Breast epithelium (tissue), 4 donors: ENCODE measurements at places on chromosomes 1 and 21.
A peak's percentile ranks its signal among the peaks of the same experiment; 100 is the strongest.

GRCh38 chr1:184982002-184982954, 8.0 kb upstream of the NIBAN1 start:
- DNase-seq: peak; percentile 80

GRCh38 chr21:34936883-34937563, 112.1 kb downstream of the RUNX1 start:
- DNase-seq: no peak

GRCh38 chr21:27339902-27340301, 373.0 kb upstream of the ADAMTS5 start:
- DNase-seq: no peak

GRCh38 chr1:171352554-171352953, 38.6 kb downstream of the FMO4 start:
- DNase-seq: no peak

- DNase-seq: no peak
Measured at GRCh38 chr1:62276791-62277190, 42.4 kb downstream of the KANK4 start.

DNA sequence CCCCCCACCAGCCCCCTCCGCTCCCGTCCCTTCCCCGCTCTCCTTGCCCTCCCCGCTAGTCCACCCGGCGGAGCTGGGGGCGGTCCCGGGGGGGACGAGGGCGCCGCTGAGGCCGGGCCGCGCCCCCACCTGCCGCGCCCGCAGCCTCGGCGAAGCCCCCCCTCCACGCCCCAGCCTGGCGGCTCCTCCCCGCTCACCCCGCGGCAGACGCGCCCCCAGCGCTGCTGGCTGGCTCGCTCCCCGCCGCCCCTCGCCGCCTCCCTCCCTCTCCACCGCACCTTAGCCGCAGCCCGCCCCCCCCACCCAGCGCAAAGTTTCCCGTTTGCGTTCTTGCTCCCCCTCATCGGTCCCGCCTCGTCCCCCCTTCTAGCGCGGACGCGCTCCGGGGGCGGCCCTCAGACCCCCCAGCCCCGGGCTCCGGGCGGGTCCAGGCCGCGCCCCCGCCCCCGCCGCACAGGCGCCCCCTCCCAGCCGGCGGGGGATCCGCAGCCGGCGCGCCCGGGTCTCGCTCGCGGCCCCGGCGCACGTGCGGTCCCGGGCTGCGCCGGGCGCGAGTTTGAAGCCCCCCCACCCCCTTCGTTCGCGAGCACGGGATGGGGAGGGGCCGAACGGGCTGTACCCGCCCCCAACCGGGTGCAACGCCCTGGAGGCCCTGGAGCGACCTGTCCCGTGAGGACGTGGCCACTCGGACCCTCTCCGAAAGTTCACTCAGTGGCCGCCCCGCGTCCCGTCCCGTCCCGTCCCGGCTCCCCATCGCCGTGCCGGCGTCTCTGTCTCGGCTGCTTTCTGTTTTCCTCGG, 623 bp downstream of the PTPRF start:
- no peak for DNase-seq

GRCh38 chr21:37294679-37295078, 27.5 kb upstream of the VPS26C start:
- no peak for DNase-seq

- no peak for DNase-seq
Measured at GRCh38 chr1:1569341-1569740, 5.3 kb downstream of the SSU72 start.

- no peak for DNase-seq
Measured at GRCh38 chr1:247111259-247111699, 7.1 kb upstream of the ZNF669 start.

GRCh38 chr1:26516987-26517765, 12.4 kb upstream of the RPS6KA1 start:
- no peak for DNase-seq

DNA sequence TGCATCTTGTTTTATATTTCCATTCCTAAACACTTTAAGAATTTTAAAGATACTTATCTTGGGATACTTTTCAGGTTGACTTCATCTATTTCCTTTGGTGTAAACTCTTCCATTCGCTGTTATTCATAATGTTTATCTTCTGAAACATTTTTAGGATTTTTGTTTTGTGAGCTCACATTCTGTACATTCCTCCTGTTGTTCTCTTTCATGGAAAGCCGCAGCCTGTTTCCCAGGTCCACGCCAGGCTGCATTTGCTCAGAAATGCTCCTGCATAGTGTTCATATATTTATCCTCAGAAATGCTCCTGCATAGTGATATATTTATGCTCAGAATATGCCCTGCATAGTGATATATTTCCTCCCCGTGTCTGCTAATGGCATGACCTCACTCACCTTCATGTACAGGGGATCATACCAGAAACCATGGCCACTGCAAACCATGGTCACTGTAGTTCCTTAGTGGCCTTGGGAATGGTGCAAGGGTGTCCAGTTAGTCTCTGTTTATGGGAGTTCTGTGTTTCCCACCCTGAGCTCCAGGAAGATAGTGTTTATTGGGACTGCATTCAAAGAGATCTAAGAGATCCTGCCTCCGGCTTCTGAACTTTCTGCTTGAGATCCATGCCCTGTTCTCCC, 153.9 kb upstream of the GREM2 start:
- DNase-seq: no peak

GRCh38 chr21:44076316-44076715, 30.9 kb upstream of the PWP2 start:
- no peak for DNase-seq

DNA sequence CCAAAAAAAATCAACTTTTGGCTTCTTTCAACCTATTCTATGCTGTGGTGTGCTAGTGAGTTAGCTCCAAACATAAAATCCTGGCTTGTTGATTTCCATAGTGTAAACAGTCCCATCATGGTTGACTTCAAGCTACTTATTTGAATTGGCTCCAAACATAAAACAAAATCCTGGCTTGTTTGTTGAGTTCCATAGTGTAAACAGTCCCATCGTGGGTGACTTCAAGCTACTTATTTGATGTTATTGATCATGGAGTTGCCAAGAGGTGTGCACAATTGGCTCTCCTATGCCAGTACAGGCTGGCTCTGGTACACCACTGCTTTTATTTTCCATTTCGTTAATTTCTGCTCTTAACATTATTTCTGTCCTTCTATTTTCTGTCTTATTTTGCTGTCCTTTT, 1.8 kb upstream of the COA6 start:
- DNase-seq: no peak

DNA sequence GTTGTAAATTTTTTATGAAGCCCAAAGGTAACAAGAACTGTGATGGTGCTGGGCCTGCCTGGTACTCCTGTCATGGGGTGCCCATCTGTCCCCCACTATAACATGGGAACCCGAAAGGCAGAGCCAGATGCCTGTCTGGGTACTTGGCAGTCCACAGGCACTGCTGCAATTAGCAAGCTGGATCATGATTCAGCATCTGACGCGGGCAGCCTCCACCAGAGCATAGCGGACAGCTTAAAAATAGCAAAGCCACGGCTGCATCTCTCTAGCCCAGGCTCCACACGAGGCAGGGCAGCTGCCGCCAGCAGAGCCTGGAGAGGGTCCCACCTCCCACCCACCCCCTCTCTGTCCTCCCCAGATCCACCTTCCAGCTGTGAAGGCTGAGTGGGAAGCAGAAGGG, 22.9 kb downstream of the SUSD4 start:
- DNase-seq: no peak

GRCh38 chr1:150386592-150386991, 22.6 kb downstream of the RPRD2 start:
- no peak for DNase-seq

GRCh38 chr1:214205053-214205452, 75.9 kb upstream of the SMYD2 start:
- no peak for DNase-seq

DNA sequence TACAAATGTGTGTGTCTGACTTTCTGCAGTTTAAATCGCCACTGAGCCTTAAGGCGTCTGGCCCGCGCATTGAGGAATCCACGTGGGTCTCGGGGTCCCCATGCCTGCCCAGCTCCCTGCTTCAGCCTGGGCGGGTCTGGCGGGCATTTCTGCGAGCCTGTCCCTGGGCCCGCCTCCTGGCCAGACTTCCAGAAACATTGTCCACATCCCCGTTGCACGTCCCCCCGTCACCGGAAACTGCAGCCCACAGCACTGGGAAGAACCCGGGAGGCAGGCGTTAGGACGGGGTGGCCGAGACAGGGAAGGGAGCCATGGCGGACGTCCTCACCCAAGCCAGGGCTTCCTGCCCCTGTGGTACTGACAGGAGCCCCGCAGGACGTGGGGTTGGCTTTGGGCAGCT, 113.1 kb upstream of the COL6A1 start:
- peak; percentile 25 for DNase-seq

DNA sequence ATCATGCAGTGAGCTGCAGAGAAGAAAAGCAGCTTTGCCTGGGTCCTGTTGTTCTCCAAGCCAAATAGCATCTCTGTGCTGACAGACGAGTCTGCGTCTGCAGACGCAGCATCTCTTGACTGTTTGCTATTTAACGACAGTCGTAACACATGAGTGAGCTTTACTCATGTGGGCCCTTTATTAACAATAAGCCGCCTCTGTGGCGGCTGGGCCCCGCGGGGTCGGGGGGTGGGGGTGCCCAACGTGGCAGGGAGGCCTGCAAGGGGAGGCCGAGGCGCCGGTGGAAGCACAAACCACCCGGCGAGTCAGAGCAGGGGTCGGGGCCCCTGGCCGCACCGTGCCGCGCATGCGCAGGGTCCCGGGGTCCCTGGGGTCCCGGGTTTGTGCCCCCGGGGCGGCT, 435.1 kb downstream of the KIF26B start:
- no peak for DNase-seq

DNA sequence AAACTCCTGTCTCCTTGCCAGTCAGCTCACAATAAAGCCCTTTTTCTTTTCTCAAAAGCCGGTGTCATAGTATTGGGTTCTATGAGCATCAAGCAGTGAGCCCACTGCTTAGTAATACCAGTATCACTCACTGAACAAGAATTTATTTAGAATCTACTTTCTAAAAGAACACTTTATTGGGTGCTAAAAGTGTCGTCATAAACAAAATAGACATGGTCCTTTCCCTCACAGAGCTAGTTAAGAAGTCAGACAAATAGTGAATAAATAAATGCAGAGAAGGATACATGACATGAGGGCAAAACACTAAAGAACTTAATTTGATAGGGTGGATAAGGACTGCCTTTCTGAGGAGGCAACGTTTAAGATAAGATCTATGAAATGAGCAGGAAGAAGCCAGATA, 32.2 kb downstream of the EVI5 start:
- DNase-seq: no peak

DNA sequence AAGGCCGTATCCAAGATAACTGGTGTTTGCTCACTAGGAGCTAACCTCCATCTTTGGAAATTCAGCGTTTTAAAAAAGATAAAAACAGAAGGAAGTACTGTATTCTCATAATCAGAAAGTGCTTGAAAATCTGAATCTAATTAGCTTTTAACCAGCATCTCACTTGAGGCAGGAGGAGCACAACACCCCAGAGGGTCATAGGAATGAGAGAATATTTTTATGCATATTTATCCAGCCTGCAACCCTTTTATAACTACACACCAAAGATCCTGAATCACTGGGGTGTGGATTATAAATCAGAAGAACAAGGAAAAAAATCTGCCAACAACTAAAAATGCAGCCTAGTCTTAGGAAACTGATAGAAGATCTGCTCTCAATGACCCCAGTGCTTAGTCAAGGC, 68.0 kb upstream of the PTCH2 start:
- no peak for DNase-seq

GRCh38 chr21:45122432-45123132, 48.2 kb downstream of the ADARB1 start:
- DNase-seq: no peak

GRCh38 chr21:42820616-42821465, 58.5 kb downstream of the WDR4 start:
- DNase-seq: no peak

- DNase-seq: no peak
Measured at GRCh38 chr21:21682172-21682571, 684.0 kb downstream of the NCAM2 start.

- DNase-seq: no peak
Measured at GRCh38 chr1:83882906-83883305, 116.0 kb downstream of the TTLL7 start.

DNA sequence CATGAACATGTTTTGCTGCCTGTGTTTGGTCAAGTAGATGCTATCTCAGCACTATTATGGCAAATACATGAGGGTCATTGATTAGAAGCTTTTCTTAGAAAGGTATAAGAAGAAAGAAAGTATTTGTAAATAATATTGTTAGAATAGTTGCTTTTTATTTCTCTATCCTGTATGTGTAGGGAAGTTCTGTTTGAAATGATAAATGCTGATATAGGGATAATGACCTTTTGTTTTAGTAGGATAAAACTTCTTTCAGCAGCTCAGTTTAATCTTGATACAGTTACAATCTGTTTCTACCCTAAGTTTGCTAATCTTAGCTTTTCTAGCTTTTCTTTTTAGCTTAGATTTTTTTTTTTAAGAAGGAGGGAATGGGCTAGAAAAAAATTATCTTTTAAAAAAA, 63.3 kb downstream of the USP25 start:
- DNase-seq: no peak

DNA sequence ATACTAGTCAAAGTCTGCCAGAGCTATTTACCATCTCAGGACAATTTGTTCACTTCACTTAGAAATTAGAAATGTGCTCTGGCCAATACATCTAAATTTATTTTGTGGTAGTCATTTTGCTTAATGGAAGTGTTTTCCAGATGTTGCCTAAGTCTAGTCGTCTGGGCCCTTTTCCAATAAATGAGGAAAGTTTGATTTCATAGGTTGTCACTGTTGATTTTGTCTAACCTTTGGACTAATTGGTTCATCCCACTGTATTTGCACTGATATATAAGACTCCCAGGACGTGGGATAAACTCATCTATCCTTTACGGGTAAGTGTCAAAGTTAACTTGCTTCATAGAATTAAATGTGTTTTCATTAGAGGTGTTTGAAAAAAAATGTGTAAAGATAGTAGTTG, 79.1 kb downstream of the TPR start:
- DNase-seq: no peak

DNA sequence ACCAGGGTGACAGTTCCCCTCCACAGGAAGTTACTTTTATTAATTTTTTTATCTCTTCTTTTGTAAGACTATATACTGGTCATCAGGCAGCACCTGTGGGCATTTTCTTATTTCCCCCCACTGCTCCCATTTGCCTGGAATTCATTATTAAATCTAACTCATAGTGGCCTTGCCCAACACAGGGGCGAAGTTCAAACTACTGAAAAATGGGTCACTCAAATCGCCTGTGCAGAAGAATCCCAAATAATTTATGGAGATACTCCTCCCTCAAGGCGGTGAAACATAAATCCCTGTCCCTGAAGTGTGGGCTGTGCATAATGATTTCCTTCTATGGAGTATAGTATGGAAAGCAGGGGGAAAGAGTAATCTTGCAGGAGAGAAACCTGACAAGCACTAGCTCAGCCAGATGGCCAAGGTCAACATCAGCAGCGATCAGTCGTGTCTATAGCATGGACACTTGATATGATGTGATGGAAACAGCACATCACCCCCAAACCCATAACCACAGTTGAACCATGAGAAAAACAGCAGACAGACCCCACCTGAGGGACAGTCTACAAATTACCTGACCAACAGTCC, 7.9 kb downstream of the CAMK2N1 start:
- DNase-seq: no peak
